Activated T-helper 1 cell treated with Interleukin-2 at 50 U/mL for 16 hours (primary cell): ENCODE measurements at places on chromosomes 2 and 18.

DNA sequence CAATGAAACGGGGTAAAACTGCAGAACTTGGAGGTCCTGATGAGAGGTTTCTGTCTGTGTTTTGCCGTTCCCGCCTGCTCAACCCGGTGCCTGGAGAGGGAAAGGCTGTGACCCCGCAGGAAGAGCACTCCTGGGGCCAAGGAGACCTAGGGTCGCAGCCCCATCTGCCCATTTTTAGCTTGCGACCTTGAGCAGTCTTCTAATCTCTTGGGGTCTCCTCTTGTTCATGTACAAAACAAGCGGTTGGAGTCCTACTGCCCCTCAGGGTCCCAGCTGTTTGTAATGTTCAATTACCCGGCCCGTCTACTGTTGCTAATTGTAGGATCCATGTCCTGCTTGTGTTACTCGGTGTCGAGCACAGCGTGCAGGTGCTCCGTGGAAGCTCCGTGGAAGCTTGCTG is 104.5 kb downstream of the PTGR3 start:
- DNase-seq: no peak

DNA sequence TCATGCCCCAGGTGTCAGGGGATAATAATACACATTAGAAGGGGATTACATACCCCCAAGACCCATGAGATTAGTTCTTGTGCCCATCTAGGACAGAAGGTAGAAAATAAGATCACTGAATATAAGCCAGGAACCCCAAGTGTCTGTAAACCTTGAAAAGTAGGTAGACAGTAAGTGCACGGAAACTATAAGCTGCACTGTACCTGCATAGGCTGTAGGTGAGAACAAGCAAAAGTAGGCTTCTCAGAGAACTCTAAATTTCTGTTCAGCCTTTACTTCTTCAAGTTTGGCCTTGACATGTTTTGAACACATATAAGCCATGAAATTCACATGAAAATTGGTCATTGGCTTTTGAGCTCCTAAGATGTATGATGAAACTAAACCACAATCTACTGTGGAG is 113.0 kb upstream of the FSIP2 start:
- no peak for DNase-seq

DNA sequence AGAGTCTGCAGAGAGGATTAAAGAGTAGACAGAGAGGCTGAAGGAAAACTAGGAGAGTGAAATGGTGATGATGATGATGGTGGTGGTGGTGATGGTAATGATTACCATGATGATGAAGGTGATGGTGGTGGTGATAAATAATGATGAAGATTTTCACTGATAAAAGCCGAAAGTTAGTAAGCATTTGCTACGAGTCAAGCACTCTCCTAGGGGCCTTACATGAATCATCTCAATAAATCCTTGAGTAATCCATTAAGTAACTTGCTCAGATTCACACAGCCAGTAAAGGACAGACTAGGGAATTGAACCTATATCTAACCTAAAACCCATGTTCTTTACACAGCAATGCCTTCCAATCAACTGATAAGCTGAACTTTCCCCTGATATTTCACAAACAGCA is 106.7 kb upstream of the PGAP1 start:
- DNase-seq: no peak

GRCh38 chr2:217510771-217511291 is 492.0 kb downstream of the TNS1 start:
- DNase-seq: no peak

- DNase-seq: no peak
These were observed 202.1 kb upstream of the SMAD7 start for GRCh38 chr18:49152885-49153284.

DNA sequence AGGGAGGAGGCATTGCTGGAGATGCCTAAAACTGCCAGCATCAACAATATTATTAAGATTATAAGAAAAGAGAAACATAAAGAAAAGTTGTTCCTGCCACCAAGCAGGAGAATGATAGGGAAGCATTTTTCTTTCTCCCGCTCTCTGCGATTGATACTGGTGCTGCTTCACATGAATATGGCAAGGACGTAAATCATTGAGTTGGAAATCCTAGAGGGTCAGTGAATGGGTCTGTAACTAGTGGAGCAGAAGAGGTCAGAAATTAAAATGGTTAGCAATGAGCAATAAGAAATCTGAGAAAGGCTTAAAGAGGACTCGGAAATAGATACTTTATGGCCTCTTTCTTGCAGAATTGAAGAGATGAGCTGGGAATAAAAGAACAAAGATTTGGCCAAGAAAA is 631.7 kb downstream of the BCL11A start:
- no peak for DNase-seq

DNA sequence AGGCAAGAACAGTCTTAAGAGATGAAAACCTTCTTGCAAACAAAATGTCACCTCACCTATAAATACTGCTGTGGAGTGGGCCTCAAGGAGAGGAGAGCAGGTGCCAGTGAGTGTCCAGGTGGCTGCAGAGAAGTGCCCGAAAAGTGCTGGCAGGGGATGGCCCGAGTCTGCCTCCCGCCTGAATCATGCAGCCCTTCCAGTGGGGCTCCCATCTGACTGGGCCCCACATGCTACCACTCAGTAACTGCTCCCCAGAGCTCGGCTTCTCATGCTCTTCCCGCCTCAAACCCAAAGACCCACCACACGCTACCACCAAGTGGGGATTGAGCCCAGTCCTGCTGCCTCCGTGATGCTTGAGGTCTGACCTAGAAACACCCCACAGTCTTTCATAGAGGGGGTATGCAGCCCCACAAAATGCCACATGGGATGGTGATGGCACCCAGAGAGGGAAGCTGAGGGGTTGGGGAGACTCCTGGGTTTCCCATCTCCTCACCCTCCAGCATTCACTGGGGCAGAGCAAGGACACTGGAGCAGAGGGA is 7.4 kb downstream of the HS6ST1 start:
- no peak for DNase-seq

GRCh38 chr18:56221195-56222065 is 417.0 kb downstream of the TXNL1 start:
- DNase-seq: no peak

DNA sequence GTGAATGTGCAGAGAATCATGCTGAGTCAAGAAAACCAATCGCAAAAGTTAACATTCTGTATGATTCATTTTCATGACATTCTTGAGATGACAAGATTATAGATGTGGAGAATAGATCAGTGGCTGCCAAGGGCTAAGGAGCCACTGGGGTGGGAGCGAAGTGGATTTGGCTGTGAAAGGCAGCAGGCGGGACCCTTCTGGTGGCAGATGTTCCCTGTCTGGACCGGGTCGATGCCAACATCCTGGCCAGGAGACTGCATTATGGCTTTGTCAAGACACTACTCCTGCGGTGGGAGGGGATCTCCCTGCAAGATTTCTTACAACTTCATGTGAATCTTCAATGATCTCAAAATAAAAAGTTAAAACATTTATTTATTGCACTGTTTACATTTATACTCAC is 427.9 kb downstream of the GALR1 start:
- DNase-seq: no peak

GRCh38 chr2:127400897-127401756 is 13.4 kb upstream of the MAP3K2 start:
- no peak for DNase-seq

DNA sequence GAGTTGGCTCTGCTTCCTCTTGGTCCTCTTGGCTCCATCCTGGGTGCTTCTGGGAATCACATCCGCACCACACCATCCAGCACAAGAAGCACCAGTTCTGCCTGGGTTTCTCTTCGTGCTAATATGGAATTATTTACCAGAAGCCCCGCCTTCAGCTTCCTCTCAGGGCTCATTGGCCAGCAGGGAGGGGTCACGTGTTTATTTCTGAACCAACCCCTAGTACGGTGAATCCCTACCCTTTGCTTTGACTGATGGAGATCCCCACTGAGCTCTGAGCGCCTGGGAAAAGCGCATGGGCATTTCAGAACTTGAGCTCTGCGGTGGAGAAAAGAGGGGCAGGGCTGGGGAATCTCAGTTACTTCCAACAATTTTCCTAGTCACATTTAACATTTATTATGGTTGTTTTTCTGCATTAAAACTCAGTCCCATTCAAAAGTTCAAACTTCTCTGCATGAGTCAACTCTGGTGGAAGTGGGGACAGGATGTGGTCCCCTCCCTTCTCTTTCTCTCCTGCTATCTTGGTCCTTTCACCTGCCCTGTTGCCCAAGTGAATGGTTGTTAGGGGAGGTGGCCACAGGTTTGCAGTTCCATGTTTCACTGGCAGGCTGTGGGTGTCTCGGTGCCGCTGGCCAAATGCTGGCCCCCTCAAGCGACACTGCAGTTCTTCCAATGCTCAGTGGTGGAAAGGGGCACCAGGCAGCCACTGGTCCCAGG is 76.4 kb upstream of the TTC39C start:
- no peak for DNase-seq

GRCh38 chr2:75174981-75175380 is 24.3 kb downstream of the TACR1 start:
- no peak for DNase-seq

- no peak for DNase-seq
These were observed 18.0 kb downstream of the LRP1B start for GRCh38 chr2:142112757-142113221.

GRCh38 chr2:176096986-176097819 is 2.4 kb upstream of the HOXD12 start:
- DNase-seq: no peak
